Tongue (tissue), 3 donors: ENCODE measurements at places on chromosomes 6 and 20.
A peak's percentile ranks its signal among the peaks of the same experiment; 100 is the strongest.

- DNase-seq: no peak
These were observed 355.4 kb downstream of the CDH26 start for GRCh38 chr20:60313614-60314013.

GRCh38 chr6:143150281-143150680 is 89.6 kb downstream of the AIG1 start:
- no peak for DNase-seq

DNA sequence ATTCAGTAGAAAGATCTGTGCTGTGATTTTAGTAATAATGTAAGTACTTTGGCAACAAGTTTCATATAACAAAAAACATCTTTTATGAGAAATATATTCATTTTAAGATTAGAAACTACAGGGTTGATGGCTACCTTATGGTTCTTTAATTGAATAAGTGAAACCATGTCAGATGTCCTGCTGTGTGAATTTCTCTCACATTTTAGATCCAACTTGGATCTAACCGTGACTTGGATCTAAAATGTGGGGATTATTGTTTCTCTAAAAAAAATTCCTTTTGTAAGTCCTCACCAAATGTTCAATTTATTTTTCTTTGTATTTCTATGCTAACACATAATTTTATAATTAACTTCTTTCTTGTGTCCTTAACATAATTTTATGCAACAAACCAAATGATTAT is 30.4 kb downstream of the ZC2HC1B start:
- DNase-seq: peak; percentile 72

DNA sequence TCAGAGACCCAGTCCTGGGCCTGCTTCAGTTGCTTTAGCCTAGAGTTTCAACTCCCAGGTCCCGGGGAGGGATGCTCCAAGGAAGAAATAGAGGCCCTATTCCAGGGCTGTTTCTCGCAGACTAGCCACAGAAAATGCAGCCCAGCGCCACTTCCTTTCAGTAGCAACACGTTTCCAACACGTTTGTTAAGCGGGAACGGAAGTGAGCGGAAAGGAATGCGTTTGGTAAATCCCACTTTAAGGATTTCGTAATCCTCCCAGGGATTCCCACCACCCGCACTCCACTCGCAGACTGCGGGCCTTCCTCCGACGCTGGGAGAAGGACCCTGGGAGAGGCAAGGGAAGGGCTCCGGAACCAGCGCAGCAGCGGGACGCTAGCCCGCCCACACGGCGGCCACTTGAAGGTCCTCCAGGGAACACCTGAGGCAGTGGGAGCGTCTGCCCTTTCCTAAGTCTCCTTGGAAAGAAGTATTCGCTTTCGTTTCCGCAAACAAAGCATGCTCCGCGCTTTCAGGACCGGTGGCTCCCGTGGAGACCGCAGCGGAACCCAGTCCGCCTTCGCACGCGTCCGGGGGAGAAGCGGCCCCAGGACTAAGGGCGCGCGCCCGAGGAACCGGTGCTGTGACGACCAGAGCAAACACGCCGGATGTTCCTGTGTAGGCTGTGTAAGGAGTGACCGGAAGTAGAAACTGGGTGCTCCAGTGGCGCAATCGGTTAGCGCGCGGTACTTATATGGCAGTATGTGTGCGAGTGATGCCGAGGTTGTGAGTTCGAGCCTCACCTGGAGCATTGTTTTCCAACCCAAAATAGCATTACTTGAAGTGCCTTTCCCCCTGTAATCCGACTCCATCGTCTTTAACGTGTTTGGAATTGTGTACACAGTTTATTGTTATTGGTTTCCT is 227.6 kb upstream of the PRSS16 start:
- peak; percentile 93 for DNase-seq

DNA sequence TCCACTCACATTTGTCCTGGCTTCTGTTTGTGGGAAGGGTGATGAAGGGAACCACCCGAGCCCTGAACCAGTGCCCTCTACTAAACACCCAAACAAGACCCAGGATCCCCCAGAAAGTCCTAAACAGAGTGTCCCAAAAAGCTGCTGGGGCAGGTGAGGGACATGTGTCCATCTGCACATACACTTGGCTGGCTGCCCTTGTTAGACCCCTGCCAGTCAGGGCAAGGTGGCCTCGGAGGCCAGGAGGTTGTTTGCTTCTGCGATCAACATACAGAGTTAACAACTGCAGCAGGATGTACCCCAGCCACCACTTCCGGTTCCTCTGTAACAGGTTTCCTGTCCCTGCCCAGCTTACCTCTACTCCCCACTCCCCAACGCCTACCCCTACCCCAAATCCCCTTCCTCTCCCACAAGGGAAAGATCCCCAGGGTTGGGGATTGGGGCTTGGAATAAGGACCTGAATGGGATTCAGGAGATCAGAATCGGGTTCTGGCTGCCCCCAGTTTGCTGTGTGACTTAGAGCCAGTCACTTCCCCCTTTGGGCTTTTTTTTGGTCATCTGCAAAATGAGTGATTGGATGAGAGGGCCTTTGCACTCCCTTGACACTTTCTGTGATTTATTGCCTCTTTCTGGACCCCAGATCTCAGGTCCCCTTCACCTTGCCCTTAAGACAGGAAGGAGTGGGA is 13.9 kb downstream of the DEF6 start:
- DNase-seq: no peak

DNA sequence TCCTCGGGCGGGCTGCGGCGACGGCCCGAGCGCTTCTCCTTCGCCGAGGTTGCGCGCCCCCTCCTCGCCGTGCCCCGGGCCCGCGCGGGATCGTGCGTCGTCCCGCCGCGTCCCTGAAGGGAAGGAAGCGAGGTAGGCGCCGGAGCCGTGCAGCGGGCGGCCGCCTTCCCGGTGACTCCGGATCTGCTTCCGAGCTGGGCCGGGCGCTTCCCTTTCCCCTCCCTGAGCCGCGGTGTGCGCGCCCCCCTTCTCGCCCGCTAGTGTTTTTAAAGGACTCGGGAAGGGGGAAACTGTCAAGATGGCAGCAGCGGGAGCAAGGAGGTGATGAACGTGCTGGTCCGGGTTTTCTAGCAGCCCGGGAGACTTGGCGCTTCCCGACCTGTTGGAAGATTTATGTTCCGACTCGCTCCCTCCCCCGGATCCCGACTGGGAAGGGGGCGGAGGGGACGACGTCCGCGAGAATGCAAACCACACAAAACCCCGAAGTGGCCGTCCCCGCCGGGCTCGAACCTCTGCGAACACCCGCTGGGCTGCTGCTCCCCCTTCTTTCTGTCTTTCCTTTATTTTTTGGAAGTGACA is 744 bp upstream of the FOXO3 start:
- DNase-seq: peak; percentile 86

- DNase-seq: no peak
These were observed 533.9 kb downstream of the RFPL4B start for GRCh38 chr6:112881027-112881426.

- DNase-seq: peak; percentile 71
These were observed 531.3 kb upstream of the JAG1 start for GRCh38 chr20:11204926-11205768.

GRCh38 chr20:7199861-7200260 is 432.4 kb downstream of the BMP2 start:
- DNase-seq: no peak

DNA sequence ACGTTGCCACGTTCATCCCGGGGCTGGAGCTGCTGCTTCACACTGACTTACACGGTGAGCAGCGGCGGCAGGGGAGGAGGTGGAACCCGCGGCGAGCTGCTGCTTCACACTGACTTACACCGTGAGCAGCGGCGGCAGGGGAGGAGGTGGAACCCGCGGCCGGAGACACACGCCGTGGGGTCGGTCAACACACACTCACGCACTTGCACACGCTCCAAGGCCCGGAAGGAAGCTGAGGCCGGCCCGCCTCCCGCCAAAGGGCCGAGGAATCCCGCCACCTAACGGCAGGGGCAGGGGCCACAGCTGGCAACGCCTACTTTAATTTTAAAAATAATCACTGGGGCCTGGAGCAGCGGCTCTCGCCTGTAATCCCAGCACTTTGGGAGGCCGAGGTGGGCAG is 94.4 kb upstream of the FOXC1 start:
- DNase-seq: no peak

- DNase-seq: no peak
These were observed 22.9 kb downstream of the SAYSD1 start for GRCh38 chr6:39092124-39092523.

GRCh38 chr6:114452785-114453401 is 110.1 kb upstream of the HS3ST5 start:
- no peak for DNase-seq

DNA sequence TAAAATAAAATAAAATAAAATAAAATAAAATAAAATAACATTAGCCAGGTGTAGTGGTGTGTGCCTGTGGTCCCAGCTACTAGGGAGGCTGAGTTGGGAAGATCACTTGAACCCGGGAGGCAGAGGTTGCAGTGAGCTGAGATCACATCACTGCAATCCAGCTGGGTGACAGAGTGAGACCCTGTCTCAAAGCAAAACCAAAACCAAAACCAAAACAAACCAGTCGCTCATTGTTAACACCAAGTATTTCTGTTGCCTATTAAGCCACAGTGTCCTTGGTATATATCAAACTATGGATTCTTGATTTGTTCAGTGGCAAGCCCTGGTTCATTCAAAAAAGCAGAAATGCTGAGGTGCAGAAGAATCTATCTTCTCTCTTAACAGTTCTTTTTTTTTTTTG is 65.7 kb downstream of the PYGB start:
- no peak for DNase-seq

DNA sequence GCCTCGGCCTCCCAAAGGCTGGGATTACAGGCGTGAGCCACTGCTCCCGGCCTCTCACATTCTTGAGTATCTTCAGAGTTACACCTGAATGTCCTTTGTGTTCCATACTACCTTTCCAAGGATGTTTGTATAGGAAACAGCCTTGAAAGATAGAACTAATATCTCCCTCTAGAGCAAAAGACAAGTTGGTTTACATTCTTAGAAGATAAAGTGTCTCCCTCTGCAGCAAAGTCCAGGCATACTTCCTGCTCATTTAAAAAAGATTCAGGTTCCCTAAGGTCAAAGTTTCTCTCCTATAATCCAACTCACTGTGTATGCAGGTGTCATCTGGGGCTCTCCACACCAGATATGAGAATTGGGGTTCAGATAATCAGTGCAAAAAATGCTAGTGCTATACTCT is 224.4 kb downstream of the TPBG start:
- DNase-seq: no peak

GRCh38 chr6:106380407-106380806 is 19.9 kb downstream of the CRYBG1 start:
- peak; percentile 30 for DNase-seq

DNA sequence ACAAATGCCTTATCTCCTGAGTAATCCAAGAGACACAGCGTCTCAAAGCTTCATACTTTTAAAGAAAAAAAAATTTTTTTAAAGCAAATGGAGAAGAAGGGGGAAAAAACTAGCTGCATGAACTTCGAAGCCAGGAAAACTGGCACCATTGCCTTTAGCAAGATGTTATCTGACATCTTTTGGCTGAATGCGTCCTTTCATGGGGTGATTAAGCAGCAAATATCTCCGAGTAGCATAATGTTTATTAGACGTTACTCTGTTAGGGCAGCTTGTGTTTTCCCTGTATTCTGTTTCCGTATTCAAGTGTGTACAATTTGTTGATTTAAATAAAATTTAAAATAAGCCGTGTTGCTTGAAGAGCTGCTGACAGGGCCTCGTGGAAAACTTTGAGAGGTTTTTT is 76.5 kb upstream of the TSHZ2 start:
- no peak for DNase-seq

- no peak for DNase-seq
These were observed 15.1 kb downstream of the HIVEP2 start for GRCh38 chr6:142929751-142930358.

DNA sequence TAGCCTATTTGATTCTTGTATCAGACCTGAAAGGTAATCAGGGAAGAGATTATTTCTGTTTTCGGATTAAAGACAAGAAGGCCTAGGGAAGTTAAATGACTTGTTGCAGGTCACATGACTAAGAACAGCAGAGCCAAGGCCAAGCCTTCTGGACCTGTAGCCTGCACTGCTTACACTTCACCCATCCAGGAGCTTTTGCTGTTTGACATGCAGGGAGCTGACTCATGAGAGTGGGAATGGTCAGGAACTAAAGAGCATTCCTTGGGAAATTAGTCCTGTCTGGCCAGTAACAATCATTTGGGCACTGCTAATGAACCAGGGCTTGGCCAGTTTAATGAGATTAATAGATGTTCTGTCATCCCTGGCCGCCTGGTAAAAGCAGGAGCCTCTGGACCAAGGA is 46.8 kb downstream of the EIF2S2 start:
- DNase-seq: no peak

- DNase-seq: peak; percentile 16
These were observed 16.9 kb upstream of the GSTA4 start for GRCh38 chr6:53011979-53012378.

- no peak for DNase-seq
These were observed 98.9 kb downstream of the FAM120B start for GRCh38 chr6:170405311-170405975.
